ENCODE measurements at places on chromosomes 4 and X. TPM values are rescaled to one million over a fixed set of nuclear protein-coding genes. Genes with fewer than 3 reads are reported as not detected.
A peak's percentile ranks its signal among the peaks of the same experiment; 100 is the strongest.

Gene BEX3
- polyA plus RNA-seq: 267 TPM

Gene PABPC1L2A
- polyA plus RNA-seq: not detected

Gene FGFR3
- 1.0 TPM for polyA plus RNA-seq

Gene RHOXF1
- polyA plus RNA-seq: not detected

Gene ZCCHC13
- polyA plus RNA-seq: not detected

Gene TMPRSS11E
- not detected for polyA plus RNA-seq

Gene PHKA1
- polyA plus RNA-seq: 1.5 TPM

Gene PSMD10
- 82.0 TPM for polyA plus RNA-seq

Gene SATL1
- not detected for polyA plus RNA-seq

Gene GCNA
- 2.4 TPM for polyA plus RNA-seq

Gene TRPC3
- polyA plus RNA-seq: 0.43 TPM

DNA sequence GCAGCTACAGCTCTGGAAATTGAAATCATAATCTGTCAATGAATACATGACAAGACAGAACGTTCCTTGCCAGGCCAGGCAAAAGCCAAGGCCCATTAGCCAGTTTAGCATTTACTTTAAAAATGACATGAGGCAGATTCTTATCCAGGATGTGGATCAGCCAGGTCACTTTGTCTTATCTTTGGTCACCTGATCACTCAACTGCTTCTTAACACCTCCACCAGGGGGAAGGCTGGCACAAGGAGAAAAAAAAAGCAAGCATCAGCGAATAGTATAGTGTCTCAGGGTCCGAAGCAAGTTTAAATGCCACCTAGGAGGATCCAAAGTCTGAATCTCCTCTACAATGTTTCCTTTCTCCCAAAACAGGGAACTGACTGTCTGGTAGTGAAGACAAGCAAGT lies 18.8 kb downstream of the ATP1B4 start:
- no peak for DNase-seq

DNA sequence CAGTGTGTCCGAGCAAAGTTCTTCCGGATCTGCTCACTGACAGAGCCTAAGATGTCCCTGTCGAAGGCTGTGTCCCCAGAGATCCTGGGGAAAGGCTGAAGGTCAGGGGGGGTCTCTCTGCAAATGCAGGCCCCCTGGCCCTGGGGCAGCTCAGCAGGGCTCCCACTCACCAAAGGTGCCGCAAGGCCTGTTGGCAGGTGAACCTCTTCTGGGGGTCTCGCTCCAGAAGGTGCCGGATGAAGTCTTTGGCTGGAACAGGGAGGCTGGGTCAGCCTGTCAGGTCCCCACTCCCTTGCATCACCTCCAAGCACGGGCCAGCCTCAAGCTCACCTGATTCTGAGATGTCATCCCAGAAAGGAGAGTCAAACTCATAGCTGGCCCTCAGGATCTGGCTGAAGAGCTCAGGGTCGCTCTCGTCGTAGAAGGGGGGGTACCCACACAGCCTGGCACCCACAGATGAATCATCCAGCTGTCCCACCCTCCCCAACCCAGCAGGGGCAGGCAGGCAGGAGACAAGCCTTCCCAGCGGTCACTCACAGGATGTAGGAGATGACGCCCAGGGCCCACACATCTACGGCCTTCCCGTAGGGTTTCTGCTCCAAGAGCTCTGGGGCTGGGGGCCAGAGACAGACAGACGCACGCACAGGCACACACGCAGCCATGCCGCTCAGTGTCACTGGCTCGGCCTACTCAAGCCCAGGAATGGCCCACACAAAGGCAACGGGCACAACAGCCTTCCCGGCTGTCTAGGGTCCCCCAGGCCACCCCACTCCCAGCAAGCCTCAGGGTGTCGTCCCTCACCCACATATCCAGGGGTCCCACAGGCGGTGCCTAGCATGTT lies 2.6 kb downstream of the PNCK start:
- no peak for DNase-seq

GRCh38 chr4:175762582-175762981 lies 49.5 kb downstream of the GPM6A start:
- no peak for DNase-seq

DNA sequence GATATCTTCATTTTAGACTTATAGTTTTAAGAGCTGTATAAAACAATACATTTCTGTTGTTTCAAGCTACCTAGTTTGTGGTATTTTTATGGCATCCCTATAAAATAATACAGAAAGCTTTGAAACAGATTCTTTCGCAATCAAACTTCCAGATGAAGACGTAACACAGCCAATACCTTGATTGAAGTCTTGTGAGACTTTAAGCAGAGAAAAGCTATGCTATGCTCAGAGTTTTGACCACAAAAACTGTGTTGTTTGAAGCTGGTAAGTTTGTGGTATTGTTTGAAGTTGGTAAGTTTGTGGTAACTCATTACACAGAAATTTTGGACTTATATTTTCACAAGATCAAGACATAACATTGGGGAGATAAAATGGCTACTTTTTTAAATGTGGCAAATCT lies 201.8 kb upstream of the UGT8 start:
- DNase-seq: no peak

DNA sequence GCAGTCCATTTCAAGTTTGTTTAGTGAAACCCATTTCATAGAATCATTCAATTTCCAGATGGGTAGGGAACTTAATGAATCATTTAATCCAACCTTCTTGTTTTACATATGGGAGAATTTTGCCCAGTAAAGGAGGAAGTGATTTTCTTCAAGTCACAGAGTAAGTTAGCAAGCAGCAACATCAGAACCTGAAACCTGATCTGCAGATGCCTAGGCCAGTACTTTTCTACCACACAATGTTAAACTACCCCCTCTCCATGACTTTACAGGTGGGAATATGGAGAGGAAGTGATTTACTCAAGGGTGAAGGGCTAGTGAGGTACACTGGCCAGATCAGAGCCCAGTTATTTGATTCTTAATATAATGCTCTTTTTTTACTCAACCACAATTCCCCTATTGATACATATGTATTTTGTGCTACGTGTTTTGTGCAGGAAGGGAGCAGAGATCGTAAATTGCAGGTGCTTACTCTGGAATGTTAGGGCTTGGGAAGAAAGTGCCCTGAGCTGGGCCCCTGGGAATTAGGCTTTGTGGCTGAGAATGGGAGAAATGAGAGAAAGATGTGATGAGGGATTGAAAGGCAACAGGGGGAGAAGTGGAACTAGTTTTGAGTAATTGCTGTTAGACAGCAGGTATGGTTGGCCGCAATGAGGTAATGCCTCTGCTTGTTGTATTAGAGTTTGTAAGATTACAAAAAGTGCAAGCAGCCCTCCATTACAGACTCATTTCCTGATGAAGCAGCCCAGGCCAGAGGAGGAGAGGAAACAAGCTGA lies 6.8 kb downstream of the LHFPL1 start:
- no peak for DNase-seq

- no peak for DNase-seq
Measured at GRCh38 chrX:10089378-10089795, 67.4 kb upstream of the CLCN4 start.

DNA sequence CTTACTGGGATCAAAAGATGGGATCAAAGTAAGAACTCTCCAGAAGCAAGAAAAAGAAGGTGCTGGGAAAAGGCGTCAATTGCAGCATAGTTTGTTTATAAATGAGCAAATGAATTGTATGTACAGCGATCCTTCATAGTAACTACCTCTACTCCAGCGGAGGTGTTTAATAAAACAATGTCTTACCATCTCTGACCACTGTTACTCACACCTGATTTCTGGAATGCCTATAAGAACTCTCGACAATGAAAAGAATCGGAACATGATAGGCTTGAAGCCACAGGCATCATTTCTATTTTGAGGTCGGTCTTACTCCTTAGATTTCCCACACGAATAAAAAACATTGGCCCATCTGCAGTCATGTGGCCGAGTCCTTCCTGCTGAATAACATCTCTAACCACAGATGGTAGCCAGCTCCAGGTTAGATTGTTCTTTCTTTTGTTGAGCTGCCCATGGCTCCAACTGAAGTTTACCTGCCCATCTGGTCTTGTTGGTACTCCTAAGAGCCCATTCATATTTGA lies 67.6 kb downstream of the CLDN34 start:
- no peak for DNase-seq

GRCh38 chr4:83013902-83014301 lies 3.3 kb upstream of the LIN54 start:
- no peak for DNase-seq

- DNase-seq: no peak
Measured at GRCh38 chr4:147916351-147916750, 184.5 kb downstream of the ARHGAP10 start.

DNA sequence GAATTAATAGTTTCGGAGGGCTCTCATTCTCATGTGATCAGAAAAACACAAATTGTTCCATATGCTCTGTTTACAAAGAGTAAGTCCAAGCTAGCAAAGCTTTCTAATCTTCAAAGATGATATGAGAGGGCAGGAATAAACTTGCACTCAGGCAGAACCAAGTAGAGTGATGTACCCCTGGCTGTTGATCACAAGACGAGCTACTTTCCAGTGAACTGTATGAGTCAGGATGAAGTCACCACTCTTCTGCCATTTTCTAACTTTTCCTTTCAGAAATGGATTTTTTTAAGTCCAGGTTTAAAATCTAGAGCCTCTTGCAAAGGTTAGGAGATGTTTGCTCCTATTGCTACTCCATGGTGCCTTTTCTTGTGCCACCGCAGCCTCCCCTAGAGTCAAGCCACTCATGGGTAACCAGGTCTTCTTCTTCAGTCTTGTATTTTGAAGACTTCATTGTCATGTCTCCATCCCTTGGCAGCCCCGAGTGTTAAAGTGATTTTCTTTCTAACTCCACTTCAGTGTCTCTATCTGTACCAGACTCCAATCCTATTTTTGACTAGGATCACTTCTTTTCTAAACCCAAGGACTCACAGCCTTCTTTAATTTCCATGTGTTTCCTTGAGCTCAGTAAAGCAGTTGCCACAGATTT lies 171.9 kb upstream of the GALNT7 start:
- no peak for DNase-seq

DNA sequence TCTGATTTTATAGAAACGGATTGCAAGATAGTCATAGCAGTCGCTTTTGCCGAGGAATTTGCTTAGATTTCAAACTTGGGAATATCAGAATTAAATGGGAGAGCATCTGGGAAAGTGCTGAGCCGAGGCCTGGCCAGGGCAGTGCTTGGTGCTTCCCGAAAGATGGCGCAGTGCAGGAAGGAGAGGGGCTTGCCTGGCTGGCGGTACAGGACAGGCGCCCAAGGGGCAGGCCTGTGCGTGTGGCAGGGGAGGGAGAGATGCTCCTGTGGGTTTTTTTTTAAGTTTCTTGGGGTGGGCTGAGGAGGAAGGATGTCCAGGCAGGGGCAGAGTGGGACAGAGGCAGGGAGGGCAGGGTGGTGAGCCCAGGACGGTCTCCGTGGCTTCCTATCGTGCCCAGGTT lies 241.1 kb downstream of the AFAP1 start:
- no peak for DNase-seq

DNA sequence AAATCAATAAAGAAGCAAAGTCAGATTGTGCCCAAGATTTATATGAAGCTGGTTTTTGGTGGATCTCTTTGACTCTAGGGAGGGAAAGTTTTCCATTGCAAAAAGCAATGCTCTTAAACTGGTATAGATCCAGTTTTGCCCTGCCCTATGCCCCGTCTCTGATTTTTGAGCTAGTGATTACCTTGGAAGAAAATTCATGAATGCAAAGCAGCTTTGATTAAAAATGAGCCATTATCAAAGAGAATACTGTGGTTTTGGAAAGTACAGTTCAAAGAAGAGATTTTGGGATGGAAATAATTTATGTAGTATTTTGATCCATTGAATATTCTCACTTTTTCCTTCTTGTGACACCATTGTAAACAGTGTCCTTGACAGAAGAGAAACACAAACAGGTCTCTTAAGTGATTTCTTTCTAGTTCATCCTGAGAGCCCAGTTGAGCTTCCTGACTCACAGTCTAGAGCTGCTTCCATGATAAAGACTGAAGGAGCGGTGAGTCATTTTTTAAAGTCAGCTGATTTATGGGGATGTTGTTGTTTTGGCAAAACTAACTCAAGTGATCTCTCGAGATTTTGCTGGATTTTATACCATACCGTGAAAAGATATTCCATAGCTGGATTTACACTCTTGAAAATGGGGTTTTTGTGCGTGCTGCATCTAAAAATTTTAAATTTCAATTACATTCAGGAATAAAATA lies 76.7 kb downstream of the AFF1 start:
- peak; percentile 54 for DNase-seq

Data from BJ (cell line).